ENCODE measurements at places on chromosomes 6 and 20. TPM values are rescaled to one million over a fixed set of nuclear protein-coding genes. Genes with fewer than 3 reads are reported as not detected.

The TENT5A gene
- polyA plus RNA-seq, result 6.7 TPM

The GPR63 gene
- polyA plus RNA-seq, result 4.2 TPM

The CGA gene
- 0.37 TPM for polyA plus RNA-seq

The VGLL2 gene
- polyA plus RNA-seq, result not detected

The PSORS1C2 gene
- 0.17 TPM for polyA plus RNA-seq

The INSM1 gene
- not detected for polyA plus RNA-seq

The TMEM151B gene
- polyA plus RNA-seq, result 1.5 TPM

The MEP1A gene
- polyA plus RNA-seq, result not detected

The HLA-G gene
- polyA plus RNA-seq, result 5.6 TPM

The ADGRB3 gene
- polyA plus RNA-seq, result 5.7 TPM

The MAFB gene
- polyA plus RNA-seq, result 19.3 TPM

The NOP56 gene
- 189 TPM for polyA plus RNA-seq

The C20orf204 gene
- 0.37 TPM for polyA plus RNA-seq
